ENCODE measurements at places on chromosomes 2 and 18. TPM values are rescaled to one million over a fixed set of nuclear protein-coding genes. Genes with fewer than 3 reads are reported as not detected.

MATN3 gene
- 0.60 TPM for polyA plus RNA-seq

MC5R gene
- polyA plus RNA-seq: not detected

TMEM200C gene
- polyA plus RNA-seq: 8.2 TPM

NAT8 gene
- not detected for polyA plus RNA-seq

IL36G gene
- polyA plus RNA-seq: not detected
